Hematopoietic multipotent progenitor cell (in vitro differentiated cells): ENCODE measurements at places on chromosomes 11 and 22. TPM values are rescaled to one million over a fixed set of nuclear protein-coding genes. Genes with fewer than 3 reads are reported as not detected.

GRCh38 chr11:77121876-77122575, 6.0 kb upstream of the MYO7A start:
- DNase-seq = no peak

DNA sequence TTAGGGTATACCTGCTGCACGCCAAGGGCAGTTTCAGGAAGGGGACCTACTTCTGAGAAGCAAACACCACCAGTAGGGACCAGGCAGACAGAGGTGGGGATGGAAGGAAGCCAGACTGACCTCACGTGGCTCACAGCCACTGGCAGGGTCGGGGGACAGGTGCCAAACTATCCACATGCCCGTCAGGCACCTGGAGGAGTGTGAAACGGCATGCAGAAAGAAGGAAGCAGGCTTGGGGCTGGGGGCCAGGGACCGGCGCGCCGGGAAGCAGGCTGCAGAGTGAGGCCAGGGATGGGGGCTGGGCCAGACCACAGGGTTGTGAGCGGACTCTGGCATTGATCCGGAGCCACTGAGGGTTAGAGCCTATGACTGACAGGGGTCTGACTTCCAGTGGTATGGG, 47.5 kb downstream of the CDKN1C start:
- DNase-seq = no peak

- no peak for DNase-seq
These were observed 142.0 kb upstream of the FAT3 start for GRCh38 chr11:92082652-92083051.

DNA sequence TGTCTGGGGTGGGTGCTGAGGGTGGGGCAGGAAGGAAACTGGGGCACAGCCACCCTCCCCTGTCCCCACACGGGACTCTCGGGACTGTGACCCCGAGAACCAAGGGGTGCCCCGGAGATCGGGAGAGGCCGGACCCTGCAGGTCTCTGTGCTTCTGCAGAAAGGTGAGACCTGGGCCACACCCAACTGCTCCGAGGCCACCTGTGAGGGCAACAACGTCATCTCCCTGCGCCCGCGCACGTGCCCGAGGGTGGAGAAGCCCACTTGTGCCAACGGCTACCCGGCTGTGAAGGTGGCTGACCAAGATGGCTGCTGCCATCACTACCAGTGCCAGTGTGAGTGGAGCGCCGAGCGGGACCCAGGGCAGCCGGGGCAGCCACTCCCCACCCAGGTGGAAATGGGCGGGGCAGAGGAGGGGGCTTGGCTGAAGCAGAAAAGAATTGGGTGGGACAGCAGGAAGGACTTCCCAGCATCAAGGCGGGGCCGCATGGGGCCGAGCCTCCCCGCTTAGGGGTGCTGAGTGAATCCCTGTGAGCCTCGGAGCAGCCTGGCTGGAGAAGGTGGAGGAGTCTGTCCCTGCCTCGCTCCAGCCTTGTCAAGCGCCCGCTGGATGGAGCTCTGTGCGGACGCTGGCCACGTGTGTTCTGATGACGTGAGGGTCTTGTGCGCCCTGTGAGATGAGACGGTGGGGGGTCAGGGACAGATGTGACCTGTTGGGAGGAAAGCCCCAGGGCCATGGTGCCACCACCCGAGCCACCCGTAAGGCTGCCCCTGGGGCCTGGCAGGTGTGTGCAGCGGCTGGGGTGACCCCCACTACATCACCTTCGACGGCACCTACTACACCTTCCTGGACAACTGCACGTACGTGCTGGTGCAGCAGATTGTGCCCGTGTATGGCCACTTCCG, 29.3 kb upstream of the MUC5B start:
- DNase-seq = no peak

GRCh38 chr11:60242740-60243239, at the start of gene MS4A4E:
Gene MS4A4E (minus strand): TSS chr11:60243137. CDS start chr11:60230055, 13,082 bp downstream.
- no peak for DNase-seq

DNA sequence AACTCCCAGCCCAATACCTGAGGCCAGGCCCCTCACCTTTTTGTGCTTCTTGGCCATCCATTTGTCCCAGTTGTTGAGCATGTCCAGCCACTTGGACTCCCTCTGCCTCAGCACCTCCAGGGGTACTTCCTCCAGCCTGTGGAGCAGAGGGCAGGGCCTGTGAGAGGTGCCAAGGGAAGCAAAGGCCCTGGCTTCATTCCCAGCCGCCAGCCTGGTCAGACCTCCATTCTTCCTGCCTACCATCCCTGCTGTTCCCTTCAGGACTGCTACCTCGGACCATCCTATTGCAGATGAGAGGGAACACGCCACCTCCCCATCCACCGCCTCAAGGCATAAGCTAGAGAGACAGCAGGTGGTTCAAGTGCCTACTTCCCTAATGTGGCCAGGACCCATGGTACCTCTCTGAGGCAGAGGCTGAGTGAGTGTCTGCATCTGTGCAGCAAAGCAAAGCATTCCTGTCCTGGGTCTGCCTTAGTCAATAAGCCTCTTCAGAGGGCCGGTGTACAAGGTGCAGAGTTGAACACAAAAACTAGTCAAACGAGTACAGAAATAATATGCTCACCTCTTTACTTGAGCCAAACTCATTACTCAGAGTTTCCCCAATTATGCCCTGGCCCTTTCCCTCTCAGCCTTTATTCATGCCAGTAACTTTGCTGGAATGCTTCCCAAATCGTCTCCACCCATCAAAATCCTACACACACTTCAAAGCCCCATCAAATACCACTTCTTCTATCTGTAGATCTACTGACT, 15.4 kb upstream of the CASTOR1 start:
- DNase-seq = no peak

- no peak for DNase-seq
These were observed 4.2 kb downstream of the MRGPRF start for GRCh38 chr11:69008737-69009440.

PTS gene
- total RNA-seq = 18.9 TPM

PRG3 gene
- total RNA-seq = not detected

RHOD gene
- total RNA-seq = 0.54 TPM

OR52N4 gene
- 1.3 TPM for total RNA-seq

WNT11 gene
- 1.6 TPM for total RNA-seq

LMO2 gene
- total RNA-seq = 148 TPM
